Activated gamma-delta T cell (primary cell): ENCODE measurements at places on chromosomes 7 and 10.

GRCh38 chr10:115001506-115002381, 63.7 kb downstream of the TRUB1 start:
- DNase-seq: no peak

GRCh38 chr10:107614939-107615685, 450.6 kb upstream of the SORCS1 start:
- no peak for DNase-seq

GRCh38 chr7:142185801-142186200, 72.1 kb downstream of the PRSS58 start:
- no peak for DNase-seq

DNA sequence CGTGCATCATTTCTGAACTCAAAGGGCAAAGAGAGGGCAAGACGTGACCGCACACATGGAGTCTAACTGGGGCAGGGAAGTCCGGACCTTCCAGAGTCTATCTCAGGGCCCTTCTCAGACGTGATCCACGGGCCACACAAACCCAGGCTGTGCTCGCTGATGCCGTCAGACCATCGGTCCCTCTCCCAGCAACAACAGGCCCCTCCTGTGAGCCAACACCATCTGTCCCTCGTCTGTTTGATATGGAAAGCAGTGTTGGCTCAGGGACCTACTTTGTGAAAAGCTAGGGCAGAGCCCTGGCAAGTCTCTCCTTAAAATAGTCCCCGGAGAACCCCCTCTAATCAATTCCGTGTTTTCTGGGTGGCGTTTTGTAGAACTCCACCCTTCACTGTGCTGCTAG, 208.8 kb downstream of the TCERG1L start:
- no peak for DNase-seq

DNA sequence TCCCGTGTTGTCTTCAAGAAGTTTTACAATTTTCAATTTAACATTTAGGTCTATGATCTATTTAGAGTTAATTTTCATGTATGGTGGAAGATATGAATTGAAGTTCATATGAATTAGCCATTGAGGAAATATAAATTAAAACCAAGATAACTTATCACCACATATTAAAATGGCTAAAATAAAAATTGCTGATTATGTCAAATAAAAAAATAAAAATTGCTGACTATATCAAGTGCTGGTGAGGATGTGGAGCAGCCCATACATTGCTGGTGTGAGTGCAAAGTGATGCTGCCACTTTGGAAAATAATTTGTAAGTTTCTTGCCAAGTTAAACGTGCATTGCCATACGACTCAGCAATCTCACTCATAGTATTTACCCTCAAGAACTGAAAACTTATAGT, 44.6 kb upstream of the AHR start:
- no peak for DNase-seq

- DNase-seq: no peak
Measured at GRCh38 chr10:111187096-111187495, 110.3 kb downstream of the ADRA2A start.

- DNase-seq: no peak
Measured at GRCh38 chr7:91916051-91916440, 24.6 kb upstream of the AKAP9 start.

- DNase-seq: no peak
Measured at GRCh38 chr10:58950618-58951017, 225.8 kb upstream of the PHYHIPL start.

- no peak for DNase-seq
Measured at GRCh38 chr7:41315764-41316163, 387.1 kb downstream of the INHBA start.

GRCh38 chr7:84136809-84137208, 57.8 kb downstream of the SEMA3A start:
- no peak for DNase-seq

DNA sequence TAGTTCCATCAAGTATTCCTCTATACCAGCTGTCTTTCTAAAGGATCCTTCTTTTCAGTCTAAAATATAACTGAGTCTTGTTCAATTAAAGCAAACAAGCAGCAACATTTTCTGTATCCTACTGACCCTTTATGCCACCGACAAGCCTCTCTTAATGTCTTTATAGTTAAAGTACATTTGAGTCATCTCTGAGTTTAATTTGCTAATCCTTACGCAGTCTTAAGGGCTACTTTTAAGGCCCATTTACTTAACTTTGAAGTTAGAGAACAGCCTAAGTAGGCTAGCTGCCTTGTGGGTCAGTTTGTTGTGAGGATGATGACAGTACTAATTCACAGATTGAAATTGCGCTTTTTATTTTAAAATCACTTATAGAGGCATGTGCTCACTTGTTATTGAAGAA, 265.5 kb upstream of the FERD3L start:
- no peak for DNase-seq

GRCh38 chr7:2667843-2668242, 20.2 kb upstream of the AMZ1 start:
- no peak for DNase-seq

DNA sequence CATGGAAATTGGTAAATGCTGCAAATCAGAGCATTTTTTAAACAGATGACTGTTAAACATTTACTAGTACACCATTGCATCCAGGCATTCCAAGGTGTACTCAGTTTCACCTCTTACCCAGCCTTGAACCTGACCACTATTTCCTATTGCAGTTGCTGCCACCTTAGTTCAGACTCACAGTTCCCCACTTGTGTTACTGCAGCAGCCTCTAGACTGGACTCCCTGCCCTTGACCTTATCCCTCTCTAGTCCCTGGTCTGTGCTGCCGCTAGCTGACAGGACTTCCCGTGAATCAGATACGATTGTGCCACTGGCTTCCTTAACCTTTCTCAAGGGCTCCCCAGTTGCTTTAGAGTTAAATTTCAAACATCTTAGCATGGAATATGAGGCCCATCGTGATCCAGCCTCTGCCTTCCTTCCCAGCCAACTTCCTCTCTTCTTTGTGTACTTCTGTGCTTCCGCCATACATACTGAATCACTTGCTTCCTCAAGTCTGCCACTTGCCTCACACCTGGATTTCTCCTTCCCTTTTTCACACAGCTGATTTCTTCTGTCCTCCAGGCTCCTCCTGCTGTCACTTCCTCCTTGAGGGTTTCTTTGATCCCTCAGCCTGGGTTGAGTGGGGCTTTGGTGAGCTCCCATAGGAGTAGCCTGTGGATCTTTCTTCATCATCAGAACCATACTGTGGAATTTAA, 118.7 kb upstream of the GJD4 start:
- DNase-seq: no peak

DNA sequence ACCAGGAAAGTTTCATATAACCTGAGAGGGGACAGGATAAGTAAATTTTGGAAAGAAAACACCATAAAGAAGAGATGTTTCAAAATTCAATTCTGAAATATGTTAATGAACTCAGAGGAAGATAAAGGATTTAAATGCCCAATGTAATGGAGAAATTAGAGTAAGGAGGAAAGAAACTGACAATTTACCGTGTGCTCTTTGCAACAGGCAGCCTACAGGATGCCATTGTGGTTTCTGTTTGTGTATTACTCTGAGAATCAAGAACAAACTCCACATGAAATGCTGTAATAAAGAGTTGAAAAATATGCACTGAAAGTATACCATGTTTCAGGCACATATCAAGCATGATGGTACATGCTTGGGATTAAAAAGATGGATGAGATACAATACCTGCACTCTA, 44.8 kb upstream of the GLCCI1 start:
- no peak for DNase-seq

- DNase-seq: no peak
Measured at GRCh38 chr10:75466001-75466400, 34.6 kb downstream of the LRMDA start.

GRCh38 chr10:5887029-5887428, 2.7 kb downstream of the ANKRD16 start:
- no peak for DNase-seq

GRCh38 chr10:122850705-122851640, 5.3 kb upstream of the CUZD1 start:
- no peak for DNase-seq

DNA sequence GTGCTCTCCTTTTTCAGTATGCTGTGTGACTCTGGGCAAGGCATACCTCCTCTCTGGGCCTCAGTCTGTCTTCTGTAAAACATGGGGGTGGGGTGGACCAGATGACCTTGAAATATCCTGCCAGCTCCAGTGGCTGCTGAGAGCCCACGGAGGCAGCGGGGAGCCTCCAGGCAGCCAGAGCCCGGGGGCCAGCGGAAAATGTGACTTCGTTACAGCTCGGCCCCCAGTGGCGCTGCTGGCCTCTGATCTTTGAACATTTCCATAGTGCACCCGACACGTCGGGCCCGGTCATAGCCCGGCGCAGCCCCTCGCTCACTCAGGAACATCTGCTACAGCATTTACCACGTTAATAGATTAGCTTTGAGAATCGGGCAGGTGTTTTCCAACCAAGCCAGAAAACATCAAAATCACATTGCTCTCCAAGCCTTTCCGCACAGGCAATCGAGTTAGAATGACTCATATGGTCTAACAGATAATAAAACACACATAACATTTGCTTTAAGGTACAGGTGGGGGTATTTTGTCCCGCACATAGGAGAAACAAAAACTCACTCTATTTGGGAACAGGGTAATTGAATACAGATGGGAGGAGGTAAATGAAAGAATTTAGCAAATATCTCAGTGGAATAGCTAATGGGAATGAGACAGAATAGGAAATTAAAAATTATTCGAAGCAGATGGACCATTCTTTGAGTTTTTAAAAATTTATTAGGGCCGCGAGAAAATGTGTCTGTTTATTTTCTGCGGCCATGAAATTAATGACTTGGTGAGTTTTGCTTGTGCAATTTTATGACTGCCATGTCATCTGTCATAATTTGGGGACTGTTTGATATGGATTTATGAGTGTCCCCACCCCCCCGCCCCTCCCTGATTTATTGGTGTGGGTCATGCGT, 26.3 kb upstream of the COMTD1 start:
- no peak for DNase-seq

GRCh38 chr10:11603741-11604140, 7.7 kb downstream of the USP6NL start:
- DNase-seq: no peak

- no peak for DNase-seq
Measured at GRCh38 chr10:86943316-86944030, 13.9 kb downstream of the MMRN2 start.

DNA sequence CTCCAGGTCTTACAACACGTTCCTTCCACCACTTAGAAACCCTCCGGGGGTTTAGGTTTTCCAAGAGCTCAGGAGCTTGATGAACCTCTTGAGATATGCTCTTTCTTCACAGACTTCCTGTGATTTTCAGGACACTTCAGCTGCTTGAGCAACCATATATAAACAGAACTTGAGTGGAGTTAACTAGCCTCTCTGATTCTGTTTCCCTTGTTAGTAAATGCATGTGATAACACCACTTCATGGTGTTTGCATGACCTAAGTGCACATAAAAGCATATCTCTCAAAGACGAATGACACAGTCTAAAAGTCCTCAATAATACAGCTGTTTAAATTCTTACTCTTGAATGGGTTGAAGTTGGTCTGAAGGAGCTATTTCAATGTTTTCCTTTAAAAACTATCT, 9.9 kb downstream of the PRR15 start:
- no peak for DNase-seq

DNA sequence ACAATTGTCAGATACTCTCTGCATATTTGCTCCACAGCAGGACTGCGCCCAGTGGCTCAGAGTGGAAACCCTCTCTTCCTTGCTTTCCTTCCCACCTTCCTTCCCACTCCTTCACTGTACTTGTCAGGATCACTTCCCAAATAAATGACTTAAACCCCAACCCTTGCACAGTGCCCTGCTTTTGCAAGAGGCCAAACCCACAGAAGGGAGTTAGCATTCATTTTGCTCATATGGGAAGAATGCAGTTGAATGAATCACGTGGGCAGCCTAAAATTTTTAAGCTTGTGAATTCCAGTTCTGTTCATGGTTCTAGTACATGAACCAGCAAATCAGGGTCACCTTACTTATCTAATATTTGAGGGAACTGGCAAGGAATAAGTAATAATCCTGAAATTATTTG, 47.7 kb upstream of the SFMBT2 start:
- DNase-seq: no peak

DNA sequence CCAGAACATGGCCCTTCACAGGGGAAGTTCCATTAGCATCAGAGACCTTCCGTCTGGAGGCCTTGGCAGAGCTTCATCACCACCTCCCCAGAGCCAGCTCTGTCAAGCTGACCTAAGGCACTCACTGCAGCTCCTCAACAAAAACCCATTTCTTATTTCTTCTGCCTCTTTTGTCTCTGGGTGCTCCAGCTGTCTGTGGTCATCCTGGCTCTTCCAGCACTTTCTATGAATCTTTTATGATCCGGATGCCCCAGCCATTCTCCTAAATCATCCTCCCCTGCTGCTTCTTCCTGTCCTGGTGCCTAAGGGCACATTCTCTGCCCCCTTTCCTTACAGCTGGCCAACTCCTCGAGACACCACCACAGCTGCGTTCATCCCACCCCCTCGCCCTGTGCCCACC, 171.7 kb upstream of the INSYN2A start:
- no peak for DNase-seq

GRCh38 chr10:123229927-123230630, 75.9 kb downstream of the BUB3 start:
- no peak for DNase-seq

- no peak for DNase-seq
Measured at GRCh38 chr7:150585199-150585598, 18.0 kb downstream of the GIMAP4 start.

- DNase-seq: no peak
Measured at GRCh38 chr10:127889605-127890195, 3.0 kb downstream of the CLRN3 start.

DNA sequence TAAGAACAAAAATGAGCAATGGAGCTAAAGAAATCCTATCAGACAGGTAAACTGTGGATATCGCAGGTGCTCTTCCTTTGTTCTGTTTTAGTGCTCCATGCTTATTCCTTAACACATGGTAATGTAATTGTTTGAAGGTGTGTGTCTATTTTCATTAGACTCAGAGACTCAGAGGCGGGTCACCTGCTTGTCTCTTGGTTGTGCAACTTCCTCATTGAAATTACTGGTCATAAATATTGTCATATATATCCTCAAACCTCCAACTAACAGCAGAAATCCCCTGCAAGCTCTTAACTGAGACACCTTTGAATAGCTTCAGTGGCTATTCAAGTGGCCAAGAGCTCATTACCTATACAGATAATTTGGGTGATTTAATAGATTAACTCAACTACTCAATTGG, 177.2 kb downstream of the PTN start:
- no peak for DNase-seq

DNA sequence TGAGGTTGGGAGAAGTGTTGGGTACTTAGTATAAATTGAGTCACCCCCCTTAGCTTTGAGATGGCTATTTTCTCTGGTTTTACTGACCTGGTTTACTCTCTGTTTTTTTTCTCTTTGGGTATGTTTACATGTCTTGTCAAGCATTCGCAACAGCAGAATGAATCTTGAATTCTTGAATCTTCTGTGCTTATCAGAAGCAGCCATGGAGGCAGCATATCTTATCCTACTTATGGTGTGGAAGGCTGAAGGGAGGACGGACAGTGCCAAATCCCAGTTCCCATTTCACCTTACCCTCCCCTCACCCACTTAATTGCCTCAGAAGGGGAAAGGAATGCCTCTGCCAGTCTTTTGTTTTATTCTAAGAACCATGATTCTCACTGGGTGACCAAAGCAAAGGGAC, 3.7 kb downstream of the SND1 start:
- DNase-seq: no peak

- DNase-seq: no peak
Measured at GRCh38 chr10:108673741-108674140, 1249.6 kb downstream of the XPNPEP1 start.

GRCh38 chr10:94013331-94013760, 19.6 kb downstream of the PLCE1 start:
- no peak for DNase-seq

- no peak for DNase-seq
Measured at GRCh38 chr10:74875966-74876365, 49.6 kb downstream of the KAT6B start.

- DNase-seq: no peak
Measured at GRCh38 chr7:108246227-108246837, 116.2 kb upstream of the LAMB4 start.

- no peak for DNase-seq
Measured at GRCh38 chr10:108899670-108900069, 1023.6 kb downstream of the XPNPEP1 start.
